Erythroblast (primary cell): ENCODE measurements at places on chromosomes 6 and 20.
A peak's percentile ranks its signal among the peaks of the same experiment; 100 is the strongest.

DNA sequence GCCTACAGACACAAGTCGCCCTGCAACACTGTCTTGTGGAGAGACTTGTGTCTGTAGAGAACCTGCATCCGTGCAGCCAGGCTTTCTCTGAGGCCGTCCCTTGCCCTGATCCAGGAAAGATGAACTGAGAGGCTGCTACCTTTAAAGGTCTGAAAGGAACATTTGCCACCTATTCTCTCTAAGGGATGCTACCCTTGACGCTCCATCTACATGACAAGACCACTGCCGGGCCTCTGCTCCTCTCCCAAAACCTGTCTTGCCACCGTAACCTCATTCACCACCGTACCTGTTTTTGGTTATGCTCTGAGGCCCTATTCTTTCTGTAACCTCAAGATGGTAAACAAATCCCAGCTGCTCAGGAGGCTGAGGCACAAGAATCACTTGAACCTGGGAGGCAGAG is 73.9 kb downstream of the FOXF2 start:
- DNase-seq, result no peak

- no peak for DNase-seq
Observed at GRCh38 chr6:130423044-130423443, 57.2 kb downstream of the TMEM200A start.

DNA sequence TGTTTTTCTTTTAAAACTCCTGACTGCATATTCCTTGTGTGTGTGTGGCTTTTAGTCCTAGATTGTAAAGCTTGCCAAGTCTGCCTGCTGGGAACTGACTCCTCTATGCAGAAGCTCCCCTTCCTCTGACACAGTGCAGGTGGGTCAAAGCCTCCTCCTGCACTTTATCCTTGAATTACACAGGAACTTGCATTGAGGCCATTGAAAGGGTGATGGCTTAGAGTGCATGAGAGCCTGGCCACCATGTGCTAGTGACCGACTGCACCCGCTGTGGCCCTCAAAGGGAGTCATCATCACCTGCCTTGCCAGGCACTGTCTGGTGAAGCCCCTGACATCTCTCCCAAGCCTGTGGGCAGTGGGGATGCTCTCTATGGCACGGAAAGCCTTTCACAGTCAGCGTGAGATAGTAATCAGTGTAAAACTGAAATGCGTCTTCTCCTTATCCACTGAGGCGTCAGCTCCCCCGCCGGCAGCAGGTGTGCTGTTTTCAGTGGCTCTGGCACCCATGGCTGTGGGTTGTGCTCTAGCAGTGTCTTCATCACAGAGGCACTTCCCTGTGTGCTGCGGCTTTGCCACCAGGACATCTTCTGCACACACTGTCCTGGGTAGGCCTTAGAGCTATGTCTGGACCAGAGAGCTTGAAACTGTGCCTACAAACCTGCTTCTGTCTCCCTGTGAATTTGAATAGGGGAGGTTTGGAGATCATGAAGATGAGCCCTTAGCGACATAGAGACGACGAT is 87.9 kb downstream of the THBS2 start:
- no peak for DNase-seq

- DNase-seq, result no peak
Observed at GRCh38 chr20:37407573-37408002, 61.6 kb downstream of the SRC start.

GRCh38 chr20:47043086-47043485 is 148.4 kb downstream of the EYA2 start:
- no peak for DNase-seq

DNA sequence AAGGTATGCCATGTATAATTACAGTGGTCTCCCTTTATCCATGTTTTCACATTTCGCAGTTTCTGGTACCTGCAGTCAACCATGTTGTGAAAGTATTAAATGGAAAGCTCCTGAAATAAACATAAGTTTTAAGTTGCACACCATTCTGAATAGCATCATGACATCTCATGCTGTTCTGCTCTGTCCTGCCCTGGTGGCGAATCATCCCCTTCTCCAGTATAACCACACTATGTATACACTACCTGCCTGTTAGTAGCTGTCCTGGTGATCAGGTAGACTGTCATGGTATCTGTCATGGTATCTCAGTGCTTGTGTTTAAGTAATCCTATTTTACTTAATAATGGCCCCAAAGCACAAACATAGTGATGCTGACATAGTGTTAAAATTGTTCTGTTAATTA is 97.1 kb downstream of the ZFAND3 start:
- no peak for DNase-seq

DNA sequence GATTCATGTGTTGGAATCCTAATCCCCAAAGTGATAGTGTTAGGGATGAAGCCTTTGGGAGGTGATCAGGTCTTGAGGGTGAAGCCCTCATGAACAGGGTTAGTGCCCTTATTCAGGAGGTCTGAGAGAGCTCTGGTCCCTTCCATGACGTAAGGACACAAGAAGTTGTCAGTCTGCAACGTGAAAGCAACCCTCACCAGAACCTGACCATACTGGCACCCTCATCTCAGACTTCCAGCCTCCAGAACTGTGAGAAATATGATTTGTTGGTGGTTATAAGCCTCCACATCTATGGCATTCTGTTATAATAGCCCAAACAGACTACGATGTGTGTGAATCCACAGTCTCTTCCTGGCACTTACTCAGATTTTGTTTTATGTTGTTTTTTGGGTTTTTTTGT is 90.7 kb downstream of the TRERF1 start:
- no peak for DNase-seq

GRCh38 chr6:45609141-45609638 is 231.5 kb upstream of the SUPT3H start:
- no peak for DNase-seq

DNA sequence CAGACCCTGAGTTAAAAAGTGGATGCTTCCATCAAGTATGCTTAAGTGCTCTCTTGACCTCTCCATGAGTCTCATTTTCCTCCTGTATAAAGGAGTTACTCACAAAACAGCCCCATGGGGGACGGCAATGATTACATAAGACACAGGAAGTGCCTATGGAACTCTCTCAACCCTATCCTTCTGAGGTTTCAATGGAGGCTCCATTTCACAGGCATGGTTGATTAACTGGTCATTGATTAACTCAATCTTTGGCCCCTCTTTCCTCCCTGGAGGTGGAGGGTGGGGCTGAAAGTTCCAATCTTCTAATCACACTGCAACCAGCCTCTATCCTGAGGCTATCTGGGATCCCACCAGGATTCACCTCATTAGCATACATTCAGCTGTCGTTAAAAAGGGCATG is 29.3 kb downstream of the CST8 start:
- no peak for DNase-seq

GRCh38 chr6:8108031-8108660 is 5.8 kb upstream of the EEF1E1 start:
- no peak for DNase-seq

DNA sequence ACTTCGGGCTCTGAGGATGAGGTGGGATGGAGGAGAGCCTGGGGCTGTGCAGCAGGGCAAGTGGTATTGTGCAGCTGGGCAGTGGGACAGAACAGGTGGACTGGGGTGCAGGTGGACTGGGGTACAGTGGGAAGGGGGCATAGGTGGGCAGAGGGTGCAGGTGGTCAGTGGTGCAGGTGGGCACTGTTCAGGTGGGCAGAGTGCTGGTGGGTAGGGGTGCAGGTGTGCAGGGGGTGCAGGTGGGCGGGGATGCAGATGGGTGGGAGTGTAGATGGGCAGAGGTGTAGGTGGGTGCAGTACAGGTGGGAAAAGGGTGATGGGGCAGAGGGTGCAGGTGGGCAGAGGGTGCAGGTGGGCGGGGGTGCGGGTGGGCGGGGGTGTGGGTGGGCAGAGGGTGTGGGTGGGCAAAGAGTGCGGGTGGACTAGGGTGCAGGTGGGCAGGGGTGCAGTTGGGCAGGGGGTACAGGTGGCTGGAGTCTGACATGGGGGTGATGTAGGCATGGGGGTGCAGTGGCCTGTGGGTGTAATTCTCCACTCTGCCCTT is 20.4 kb downstream of the BHLHE23 start:
- DNase-seq, result no peak

- peak; percentile 76 for DNase-seq
Observed at GRCh38 chr6:1604158-1605003, 5.3 kb upstream of the FOXC1 start.

- DNase-seq, result no peak
Observed at GRCh38 chr6:149046822-149047246, 270.7 kb upstream of the TAB2 start.

DNA sequence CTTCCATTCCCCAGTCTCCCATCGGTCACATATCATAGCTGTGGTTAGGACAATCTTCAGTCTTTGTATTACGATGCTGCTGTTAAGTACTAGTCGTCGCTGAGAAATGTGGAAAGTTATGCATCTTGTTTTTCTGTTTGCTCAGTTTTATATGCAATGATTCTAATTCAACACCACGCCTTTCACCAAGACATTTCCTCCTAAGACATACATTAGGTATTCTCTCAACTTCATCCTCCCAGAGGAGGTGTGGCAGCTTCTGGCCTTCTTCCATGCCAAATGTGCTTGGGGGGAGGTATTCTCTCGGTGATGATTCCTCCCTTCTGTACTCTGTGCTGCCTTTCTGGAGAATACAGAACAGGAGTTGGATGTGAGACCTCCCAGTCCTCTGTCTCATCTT is 66.1 kb downstream of the B4GALT5 start:
- DNase-seq, result no peak

DNA sequence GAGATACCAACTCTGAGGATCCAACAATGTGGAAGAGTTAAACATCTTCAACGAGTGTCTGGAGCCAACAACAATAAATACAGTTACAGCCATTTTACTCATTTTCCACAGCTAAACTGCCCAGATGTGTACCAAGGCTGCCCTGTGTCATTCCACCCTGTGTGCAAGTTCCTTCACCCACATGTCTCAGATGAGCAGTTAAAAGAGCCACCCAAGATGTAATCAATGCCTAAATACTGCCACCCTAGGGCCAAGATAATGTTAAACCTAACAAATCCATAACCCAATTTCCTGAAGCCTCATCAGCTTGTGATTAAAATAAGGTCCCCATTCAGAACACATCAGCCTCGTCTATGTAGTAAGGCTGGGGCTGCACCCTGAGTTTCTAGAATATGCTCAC is 59.9 kb downstream of the GMDS start:
- peak; percentile 46 for DNase-seq

- DNase-seq, result peak; percentile 49
Observed at GRCh38 chr6:35146453-35146852, 5.3 kb upstream of the TCP11 start.

GRCh38 chr6:129141499-129141898 is 258.6 kb downstream of the LAMA2 start:
- no peak for DNase-seq

- no peak for DNase-seq
Observed at GRCh38 chr20:56467968-56468315, 485 bp upstream of the RTF2 start.
